Immature natural killer cell (primary cell): ENCODE measurements at places on chromosomes 11 and 22. TPM values are rescaled to one million over a fixed set of nuclear protein-coding genes. Genes with fewer than 3 reads are reported as not detected.

GRCh38 chr11:116879800-116880625, 42.6 kb upstream of the APOA1 start:
- DNase-seq: peak; percentile 40

GRCh38 chr11:12478743-12479142, 101.4 kb downstream of the PARVA start:
- DNase-seq: no peak

- DNase-seq: no peak
Measured at GRCh38 chr11:64081745-64082442, 46.2 kb downstream of the FLRT1 start.

DNA sequence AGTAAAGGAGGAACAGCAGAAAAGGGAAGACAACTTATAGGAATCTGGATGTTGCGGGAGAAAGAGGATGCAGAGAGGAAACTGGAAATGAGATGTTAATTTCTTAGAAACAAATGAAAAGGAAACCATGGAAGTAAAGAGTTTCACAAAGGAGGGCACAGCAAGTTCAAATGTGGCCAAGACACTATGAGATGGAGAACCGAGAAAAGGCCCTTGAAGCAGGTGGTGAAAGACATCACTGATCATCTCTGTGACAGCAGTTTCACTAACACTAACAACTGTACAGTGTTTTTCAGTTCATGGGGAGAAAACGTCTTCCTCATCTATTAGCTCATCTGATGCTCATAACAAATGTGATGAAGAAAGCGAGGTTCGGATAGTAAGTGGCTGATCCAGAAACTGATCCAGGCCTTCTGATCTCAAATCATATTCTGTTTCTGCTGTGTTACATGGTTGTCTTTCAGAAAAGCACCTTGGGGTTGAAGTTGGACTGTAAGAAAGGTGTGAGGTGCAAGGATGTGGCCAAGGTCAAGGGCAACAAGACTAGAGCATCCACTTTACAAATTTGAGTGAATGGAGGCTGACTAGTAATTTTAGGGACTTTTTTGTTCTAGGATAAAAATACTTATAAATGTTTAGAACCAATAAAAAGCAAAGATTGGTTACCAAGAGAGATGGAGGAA, 492.1 kb upstream of the CADM1 start:
- no peak for DNase-seq

DNA sequence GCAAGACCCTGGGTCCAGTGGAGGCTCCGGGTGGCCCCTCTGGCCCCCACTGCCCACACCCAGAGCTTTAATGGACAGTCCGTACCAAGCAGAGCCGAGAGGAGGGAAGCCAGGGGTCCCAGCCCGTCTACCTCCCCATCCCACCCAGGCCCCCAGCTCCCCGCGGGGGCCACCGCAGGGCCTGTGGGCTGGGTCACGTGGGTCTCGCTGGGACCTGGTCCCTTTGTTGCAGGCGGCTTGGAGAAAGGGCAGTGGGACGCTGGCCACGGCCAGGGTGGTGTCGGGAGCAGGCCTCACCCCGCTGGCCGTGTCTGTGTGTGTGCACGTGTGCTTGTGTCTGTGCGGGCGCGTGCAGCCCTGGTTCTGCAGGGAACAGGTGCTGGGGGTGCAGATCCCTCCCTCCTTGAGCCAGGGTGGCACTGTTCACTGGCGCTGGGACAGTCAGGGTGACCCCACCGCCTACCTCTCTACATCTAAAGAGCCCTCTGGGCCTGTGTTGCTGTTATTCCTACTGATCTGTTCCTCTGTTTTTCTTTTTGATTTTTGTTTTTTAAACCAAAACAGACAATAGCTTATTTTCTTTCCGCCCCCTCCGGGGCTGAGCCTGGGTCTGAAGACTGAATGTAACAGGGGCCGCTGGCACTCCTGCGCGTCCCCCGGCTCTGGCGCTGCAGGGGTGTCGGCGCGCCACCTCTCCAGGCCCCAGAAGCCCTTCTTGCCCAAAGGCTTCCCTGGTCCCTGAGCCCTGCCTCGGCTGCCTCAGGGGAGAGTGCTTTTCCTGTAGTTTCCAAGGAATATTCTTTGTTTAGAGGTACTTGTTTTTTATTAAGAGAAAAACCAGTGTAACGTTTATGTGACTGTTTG, 20.1 kb upstream of the TMEM191C start:
- no peak for DNase-seq

DNA sequence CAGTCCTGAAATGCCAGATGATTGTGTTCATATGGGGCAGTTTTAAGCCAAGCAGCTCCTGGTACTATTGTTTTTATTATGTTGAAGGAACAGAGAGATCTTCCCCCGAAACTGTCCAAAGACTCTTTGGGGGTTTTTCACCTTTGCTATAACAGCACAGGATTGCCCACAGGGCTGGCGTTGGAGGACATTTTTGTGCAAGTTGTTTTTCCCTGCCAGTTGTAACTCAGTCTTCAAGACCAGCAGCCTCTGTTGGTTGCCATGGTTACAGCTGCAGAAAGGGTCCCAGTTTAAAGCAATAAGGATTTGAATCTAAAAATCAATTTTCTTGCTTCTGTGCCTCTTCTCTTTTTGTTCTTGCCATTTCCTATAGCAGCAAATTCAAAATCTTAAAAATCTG, 45.4 kb upstream of the YWHAH start:
- DNase-seq: no peak

The APOA4 gene
- not detected for polyA plus RNA-seq

- DNase-seq: no peak
Measured at GRCh38 chr11:134559602-134559962, 147.5 kb upstream of the B3GAT1 start.

GRCh38 chr22:35407362-35407761, 7.4 kb downstream of the MCM5 start:
- no peak for DNase-seq

DNA sequence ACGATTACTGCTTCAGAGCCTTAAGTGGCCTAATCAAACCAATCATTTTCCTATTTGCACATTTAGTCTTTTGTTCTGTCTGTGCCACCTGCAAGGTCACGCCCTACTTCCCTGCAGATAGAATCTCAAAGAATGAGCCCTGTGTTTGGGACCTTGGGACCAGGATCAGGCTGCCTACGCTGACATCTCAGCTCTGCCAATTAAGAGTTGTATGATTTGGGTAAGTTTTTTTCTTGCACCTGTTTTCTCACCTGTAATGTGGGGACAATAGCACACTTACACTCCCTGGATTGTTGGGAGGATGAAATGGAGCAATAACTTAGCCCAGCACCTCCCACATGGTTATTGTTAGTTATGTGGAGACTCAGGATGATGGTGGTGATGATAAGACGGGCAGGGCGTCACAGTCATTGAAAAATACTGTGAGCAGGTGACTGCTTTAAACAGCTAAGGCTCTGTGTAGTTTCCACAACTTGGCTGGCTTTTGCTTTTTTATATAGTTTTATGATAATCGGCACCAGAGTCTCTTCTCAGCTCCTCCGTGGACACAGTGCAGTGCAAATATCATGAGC, 155.0 kb downstream of the ADAMTS15 start:
- no peak for DNase-seq
